Mesenchymal stem cell (in vitro differentiated cells and primary cell): ENCODE measurements at places on chromosomes 2 and 18.

- no peak overlapping the region for H3K4me3 ChIP-seq
- no peak overlapping the region for H3K27ac ChIP-seq
- H3K27me3 ChIP-seq, result peaks cover 79% of the 10 kb centered on the region
- DNase-seq, result no peak
- peaks cover 13% of the 10 kb centered on the region for H3K4me1 ChIP-seq
Measured at GRCh38 chr2:232506709-232507108, 13.5 kb upstream of the PRSS56 start.

GRCh38 chr18:31077878-31078277 is 24.3 kb downstream of the DSC2 start:
- H3K27me3 ChIP-seq, result no peaks in the 10 kb centered on the region
- no peak overlapping the region for H3K27ac ChIP-seq
- no peaks in the 10 kb centered on the region for H3K4me1 ChIP-seq
- no peak for DNase-seq
- no peaks in the 10 kb centered on the region for H3K36me3 ChIP-seq

- no peak overlapping the region for H3K4me3 ChIP-seq
- H3K4me1 ChIP-seq, result no peaks in the 10 kb centered on the region
- H3K27ac ChIP-seq, result no peak overlapping the region
- H3K27me3 ChIP-seq, result peaks cover 5% of the 10 kb centered on the region
- H3K36me3 ChIP-seq, result no peaks in the 10 kb centered on the region
Measured at GRCh38 chr2:199739413-199740110, 111.4 kb downstream of the FTCDNL1 start.

DNA sequence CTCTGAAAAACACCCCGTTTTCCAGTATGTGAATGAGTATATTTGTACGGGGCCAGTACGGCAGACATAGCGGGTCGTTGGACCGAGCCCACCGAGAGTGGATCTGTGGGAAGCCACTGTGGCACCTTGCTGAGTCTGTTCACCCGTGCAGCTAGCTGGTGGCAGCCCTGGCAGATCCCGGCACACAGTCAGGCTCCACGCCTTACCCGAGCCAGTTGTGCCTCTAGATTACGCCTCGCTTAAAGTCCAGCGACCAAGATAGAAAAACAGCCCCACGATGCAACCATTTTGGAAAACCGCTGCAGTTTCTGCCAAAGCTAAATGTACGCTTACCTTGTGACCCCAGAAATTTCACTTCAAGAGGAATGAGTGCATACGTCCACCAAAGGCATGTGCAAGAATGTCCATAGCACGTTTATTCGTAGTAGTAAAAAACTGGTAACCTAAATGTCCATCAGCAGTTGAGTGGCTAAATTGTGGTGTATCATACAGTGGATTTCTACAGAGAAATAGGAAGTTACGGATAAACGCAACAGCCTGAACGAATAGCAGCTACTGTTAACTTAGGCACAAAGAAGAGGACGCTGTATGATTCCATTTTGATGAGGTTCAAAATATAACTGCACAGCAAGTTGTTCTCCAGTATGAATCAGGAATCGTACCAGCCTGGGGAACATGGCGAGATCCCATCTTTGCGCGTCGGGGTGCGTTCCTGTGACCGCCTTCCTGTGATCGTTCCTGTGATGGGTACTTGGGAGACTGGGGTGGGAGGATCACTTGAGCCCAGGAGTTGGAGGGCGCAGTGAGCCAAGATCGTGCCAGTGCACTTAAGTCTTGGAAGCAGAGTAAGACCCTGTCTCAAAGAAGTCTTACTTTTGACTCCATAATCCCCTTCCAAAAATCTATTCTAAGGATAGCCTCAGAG is 688 bp upstream of the WDR33 start:
- H3K4me3 ChIP-seq, result peak overlapping the region; percentile 100
- peak overlapping the region; percentile 73 for H3K27ac ChIP-seq
- H3K36me3 ChIP-seq, result no peaks in the 10 kb centered on the region
- H3K4me1 ChIP-seq, result peaks cover 8% of the 10 kb centered on the region
- DNase-seq, result no peak

GRCh38 chr18:40860189-40860588 is 1094.8 kb upstream of the PIK3C3 start:
- H3K36me3 ChIP-seq, result no peaks in the 10 kb centered on the region
- DNase-seq, result no peak
- no peaks in the 10 kb centered on the region for H3K4me1 ChIP-seq
- no peaks in the 10 kb centered on the region for H3K27me3 ChIP-seq
- no peak overlapping the region for H3K27ac ChIP-seq

- no peaks in the 10 kb centered on the region for H3K36me3 ChIP-seq
- no peaks in the 10 kb centered on the region for H3K4me1 ChIP-seq
- H3K27ac ChIP-seq, result no peak overlapping the region
- peaks cover 13% of the 10 kb centered on the region for H3K27me3 ChIP-seq
- no peak for DNase-seq
Measured at GRCh38 chr18:572091-572830, 7.9 kb upstream of the CETN1 start.

- peaks cover 5% of the 10 kb centered on the region for H3K4me1 ChIP-seq
- H3K4me3 ChIP-seq, result peak overlapping the region; percentile 6
- H3K27ac ChIP-seq, result no peak overlapping the region
- no peak for DNase-seq
Measured at GRCh38 chr2:133378928-133379549, 189.2 kb downstream of the NCKAP5 start.

GRCh38 chr18:37721544-37722522 is 156.2 kb upstream of the CELF4 start:
- no peaks in the 10 kb centered on the region for H3K27me3 ChIP-seq
- no peak overlapping the region for H3K27ac ChIP-seq
- no peaks in the 10 kb centered on the region for H3K4me1 ChIP-seq
- H3K36me3 ChIP-seq, result no peaks in the 10 kb centered on the region
- no peak for DNase-seq
